Thoracic aorta (tissue), 2 donors: ENCODE measurements at places on chromosomes 12 and 14. TPM values are rescaled to one million over a fixed set of nuclear protein-coding genes. Genes with fewer than 3 reads are reported as not detected.

LAG3 gene
- total RNA-seq, result 1.5 TPM

PAX9 gene
- total RNA-seq, result 0.21 TPM

SETD3 gene
- total RNA-seq, result 70.8 TPM

DNA sequence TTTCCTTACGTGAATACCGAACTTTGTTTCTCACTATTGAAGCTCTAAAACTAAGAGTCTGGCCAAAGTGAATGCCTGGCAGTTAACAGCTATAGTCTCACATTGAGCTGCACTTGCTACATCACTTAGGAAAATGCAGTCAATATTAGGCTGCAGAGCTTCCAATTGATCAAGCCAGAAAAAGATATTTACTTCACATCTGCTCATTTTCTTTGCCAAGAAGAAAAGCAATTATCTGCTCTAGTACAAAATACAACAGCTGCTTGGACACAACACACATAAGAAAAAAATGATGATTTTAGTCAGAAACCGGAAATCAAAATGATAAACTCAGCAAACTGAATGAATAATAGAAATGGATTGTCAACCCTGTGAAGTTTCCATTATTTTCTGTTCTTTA, 45.4 kb downstream of the TMTC1 start:
- no peak for DNase-seq

POTEM gene
- not detected for total RNA-seq

- DNase-seq, result no peak
These were observed 22.5 kb upstream of the GALNT9 start for GRCh38 chr12:132351751-132352495.

- DNase-seq, result no peak
These were observed 1009.6 kb downstream of the FLRT2 start for GRCh38 chr14:86539361-86540070.

DNA sequence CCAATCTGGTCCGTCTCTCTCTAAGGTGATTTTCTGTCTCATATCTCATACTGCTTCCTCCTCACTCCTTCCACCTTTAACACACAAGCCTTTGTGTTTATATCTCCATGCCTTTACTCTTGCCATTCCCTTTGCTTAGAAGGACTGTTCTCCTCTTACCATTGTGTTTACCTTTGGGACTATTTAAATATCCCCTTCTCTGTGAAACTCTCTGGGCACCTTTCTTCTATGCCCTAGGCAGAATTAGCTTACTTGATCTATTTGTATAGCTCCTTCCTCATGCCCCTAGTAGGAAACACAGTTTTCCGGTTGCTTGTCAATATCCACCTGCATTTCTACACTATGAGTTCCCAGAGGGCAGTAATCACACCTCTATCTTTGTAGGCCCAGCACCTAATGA, 3.9 kb upstream of the AMHR2 start:
- DNase-seq, result no peak

GRCh38 chr12:116033765-116034164, 243.7 kb downstream of the MED13L start:
- no peak for DNase-seq

TEX22 gene
- not detected for total RNA-seq

- no peak for DNase-seq
These were observed 19.5 kb upstream of the DNAAF2 start for GRCh38 chr14:49654511-49654910.

GRCh38 chr12:6775185-6776174, 3.2 kb downstream of the LAG3 start:
- no peak for DNase-seq

DNA sequence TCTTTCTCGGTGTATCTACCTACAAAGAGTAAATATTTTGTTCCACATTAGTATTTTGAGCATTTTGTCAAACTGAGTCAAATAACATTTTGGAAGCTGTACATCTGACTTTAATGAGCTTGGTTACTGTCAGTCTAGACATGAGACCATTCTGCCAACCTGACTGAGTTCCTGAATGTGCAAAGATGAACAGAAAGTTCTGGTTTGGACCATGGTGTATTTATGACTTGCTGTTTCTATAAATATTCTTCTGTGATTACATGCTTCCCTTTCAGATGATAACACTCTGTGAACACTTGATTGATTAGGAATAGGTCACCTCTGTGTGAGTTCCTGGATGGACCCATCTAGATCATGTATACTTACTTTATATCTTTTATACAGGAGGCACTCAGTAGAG, 827.8 kb downstream of the VRK1 start:
- no peak for DNase-seq

TAC3 gene
- total RNA-seq, result not detected

GRCh38 chr14:21275261-21275858, 4.5 kb upstream of the RPGRIP1 start:
- no peak for DNase-seq

DNA sequence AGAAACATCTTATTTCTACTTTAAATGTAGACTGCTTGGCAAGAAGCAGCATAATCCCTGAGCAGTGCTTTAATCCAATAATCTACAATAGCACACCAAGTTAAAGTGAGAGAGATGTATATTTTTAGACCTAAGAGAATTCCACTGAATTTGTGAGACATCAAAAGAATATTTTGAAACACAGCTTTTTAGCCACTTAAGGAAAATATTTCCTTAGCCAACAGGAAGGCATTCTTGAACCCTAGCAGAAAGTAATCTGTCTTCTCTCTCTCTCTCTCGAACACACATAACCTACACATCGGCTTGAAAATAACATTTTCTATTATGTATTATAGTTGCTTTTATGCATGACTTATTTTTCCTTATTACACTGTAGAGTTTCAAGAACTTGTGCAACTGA, 34.0 kb downstream of the KITLG start:
- no peak for DNase-seq

DNA sequence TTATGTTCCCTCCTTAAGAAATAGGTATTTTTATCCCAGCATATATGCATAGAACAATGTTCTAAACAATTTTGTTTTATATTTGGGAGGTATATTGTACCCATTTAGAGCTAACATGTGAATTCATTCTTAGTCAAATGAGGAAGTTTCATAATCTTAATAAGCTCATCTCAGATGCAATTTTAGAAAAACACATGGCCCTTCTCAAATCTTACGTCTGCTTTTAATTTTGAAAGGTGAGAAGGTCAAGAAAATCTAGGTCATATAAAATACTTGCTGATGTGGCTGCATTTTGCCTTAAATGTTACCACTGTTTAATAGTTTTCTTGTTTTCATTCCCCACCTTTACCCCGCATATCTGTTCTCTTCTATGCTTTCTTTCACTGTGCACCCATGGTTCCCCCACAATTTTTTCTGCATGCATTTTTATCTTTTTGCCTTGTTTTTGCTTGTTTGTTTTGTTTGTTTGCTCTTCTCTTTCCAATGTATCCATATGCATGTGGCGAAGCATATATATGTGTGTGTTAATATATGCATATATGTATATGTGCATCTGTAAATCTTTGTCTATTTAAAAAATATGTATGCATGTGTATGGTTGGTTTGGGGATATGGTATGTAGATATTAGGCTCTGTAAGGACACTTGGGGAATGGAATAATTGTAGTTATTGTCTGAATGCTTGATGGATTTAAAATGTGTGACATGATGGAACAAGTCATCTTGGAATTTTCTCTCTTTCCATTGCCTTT, 317.1 kb downstream of the BCAT1 start:
- no peak for DNase-seq

GRCh38 chr12:121138284-121138683, 5.6 kb downstream of the P2RX7 start:
- DNase-seq, result no peak

- DNase-seq, result no peak
These were observed 118.3 kb downstream of the LRIG3 start for GRCh38 chr12:58801986-58802385.

DNA sequence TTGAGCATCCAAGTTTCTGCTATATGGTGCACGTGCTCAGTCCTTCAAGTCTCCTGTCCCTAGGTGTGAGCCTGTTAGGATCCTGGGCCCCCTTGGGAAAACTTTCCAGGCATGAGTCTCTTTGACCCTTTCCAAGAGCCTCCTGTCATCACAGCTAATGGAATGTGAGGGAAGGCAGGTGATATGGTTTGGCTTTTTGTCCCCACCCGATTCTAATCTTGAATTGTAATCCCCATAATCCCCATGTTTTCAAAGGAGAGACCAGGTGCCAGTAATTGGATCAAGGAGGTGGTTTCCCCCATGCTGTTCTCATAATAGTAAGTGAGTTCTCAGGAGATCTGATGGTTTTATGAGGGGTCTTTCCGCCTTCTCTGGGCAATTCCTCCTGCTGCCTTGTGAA, 265.5 kb downstream of the ATP23 start:
- no peak for DNase-seq

- DNase-seq, result no peak
These were observed 360.8 kb downstream of the PAWR start for GRCh38 chr12:79329933-79330332.

DNA sequence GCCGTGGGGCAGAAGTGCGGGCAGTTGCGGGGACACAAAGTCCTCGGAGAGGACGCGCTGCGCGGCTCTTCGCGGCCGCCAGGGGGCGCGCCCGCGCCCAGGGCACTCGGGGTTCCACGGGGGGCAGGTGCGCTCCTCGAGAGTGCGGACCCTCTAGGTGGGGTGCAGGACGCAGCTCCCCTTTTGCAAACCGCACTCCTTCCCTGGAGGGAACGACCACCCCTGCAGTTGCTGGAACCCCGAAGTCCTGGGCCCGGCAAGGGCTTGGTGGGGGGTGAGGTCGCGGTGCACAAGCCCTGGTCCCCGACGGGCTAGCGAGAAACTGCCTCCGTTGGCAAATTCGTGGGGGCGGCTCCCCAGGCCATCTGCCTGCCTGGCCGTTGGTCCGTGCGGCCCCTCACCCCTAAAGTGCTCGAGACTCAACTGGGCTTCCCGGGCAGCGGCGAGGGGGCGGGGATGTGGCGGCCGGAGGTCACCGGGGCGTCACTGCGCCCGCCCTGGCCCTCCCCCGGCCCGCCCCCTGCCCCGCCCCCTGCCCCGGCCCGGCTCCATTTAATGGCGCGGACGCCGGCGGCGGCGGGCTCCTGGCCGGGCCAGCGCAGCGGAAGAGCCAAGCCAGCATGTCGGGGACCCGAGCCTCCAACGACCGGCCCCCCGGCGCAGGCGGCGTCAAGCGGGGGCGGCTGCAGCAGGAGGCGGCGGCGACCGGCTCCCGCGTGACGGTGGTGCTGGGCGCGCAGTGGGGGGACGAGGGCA, at the start of gene ADSS1:
ADSS1 (plus strand) TSS at position 579 of the 756 bp plus-strand sequence; CDS start at position 621, 42 bp downstream.
- no peak for DNase-seq

- no peak for DNase-seq
These were observed 9.0 kb upstream of the COL2A1 start for GRCh38 chr12:48013287-48013686.

GRCh38 chr12:67034110-67034879, 234.9 kb upstream of the CAND1 start:
- no peak for DNase-seq

DNA sequence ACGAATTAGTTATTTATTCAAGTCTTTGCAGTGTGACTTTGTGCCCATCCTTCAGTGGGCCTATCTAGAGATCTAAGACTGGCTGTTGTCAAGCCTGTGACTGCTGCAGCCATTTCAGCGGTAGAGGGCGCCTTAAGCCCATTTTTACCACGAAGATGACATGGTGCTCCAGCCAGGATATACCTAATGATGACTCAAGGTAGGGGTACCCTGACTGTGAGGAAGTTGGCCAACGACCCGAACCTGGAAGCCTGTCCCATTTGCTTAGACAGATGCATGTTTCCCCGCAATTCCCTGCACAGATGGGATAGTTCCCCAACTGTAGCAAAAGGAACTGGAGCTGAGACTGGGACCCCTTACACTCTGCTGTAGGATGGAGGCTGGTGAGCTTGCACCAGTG, 41.3 kb downstream of the RAB3IP start:
- DNase-seq, result no peak

GRCh38 chr14:40847480-40847879, 759.2 kb upstream of the LRFN5 start:
- DNase-seq, result no peak

DNA sequence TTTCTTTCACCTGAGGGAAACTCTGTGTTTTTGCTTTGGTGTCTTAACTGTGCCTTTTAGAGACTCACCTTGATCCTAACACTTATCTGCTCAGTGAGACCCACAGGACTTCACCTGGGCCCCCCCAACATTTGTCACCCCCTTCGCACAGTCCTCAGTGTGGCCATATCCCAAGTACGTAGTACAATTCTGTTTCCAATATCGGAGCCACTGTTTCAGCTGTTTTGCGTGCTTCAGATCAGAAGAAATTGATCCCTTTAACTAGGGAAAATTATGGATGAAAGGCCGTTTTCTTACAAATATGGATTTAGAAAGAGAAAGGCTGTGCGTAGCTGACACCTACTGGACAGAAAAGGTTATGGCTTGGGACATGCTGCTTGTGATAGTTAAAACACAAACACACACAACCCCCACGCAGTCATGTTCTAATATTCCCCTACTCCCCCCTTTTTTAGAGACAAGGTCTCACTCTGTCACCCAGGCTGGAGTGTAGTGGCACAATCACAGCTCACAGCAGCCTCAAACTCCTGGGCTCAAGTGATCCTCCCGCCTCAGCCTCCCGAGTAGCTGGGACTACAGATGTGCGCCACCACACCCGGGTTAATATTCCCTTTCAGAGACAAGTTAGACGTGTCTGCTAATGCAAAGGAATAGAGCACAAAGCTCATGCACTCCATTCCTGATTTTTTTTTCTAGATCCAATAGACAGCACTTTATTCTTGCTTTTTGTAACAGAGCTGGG, 3.6 kb upstream of the SLC7A8 start:
- DNase-seq, result no peak

DNA sequence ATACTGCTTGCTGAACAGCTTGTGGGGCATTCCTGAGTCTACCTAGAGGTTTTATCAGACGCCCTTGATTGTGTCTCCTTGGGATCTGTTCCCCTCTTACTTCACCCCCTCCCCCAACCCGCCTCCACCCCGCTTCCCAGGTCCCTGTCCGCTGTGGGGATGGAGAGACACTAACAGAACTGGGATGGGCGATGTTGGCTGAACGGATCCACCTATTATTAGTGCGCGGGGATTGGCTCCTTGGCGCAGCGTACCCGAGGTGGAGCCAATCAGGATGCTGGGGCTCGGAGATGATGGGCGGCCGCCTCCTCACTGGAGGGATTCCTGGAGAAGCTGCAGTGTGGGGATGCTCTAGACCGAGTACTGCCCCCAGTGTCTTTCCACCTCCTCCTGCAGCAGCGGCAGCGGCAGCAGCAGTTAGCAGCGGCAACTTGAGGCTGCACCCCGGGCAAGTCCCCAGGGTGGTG, at the start of gene SYT1:
SYT1 (plus strand) TSS at position 372 of the 467 bp plus-strand sequence.
- DNase-seq, result no peak

GLT1D1 gene
- 0.85 TPM for total RNA-seq

DNA sequence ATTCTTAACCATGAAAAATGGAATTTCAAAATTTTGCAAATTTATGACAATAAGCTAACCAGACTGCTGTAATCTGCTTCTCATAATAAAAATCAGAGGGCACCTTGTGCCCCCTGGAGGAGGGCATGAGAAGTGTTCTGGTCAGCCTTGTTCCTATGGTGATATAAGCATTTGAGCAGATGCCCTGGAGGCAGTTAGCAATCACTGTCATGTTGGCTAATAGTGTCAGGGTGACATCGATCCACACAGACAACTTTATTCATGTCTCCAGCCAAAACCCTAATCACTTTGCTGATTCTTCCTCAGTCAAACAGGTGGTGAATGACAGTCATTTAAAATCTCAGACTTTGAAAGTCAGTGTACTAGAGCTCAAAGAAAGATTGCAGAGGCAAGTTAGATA, 943.0 kb downstream of the GALC start:
- no peak for DNase-seq

- DNase-seq, result no peak
These were observed 5.7 kb upstream of the ZNF385A start for GRCh38 chr12:54390176-54390667.
